Astrocyte (in vitro differentiated cells and primary cell): ENCODE measurements at places on chromosomes 1 and 21. TPM values are rescaled to one million over a fixed set of nuclear protein-coding genes. Genes with fewer than 3 reads are reported as not detected.

GRCh38 chr1:244647819-244648218, 5.1 kb upstream of the DESI2 start:
- no peak for DNase-seq

GRCh38 chr1:168535536-168535935, 8.3 kb downstream of the XCL2 start:
- no peak for DNase-seq

DNA sequence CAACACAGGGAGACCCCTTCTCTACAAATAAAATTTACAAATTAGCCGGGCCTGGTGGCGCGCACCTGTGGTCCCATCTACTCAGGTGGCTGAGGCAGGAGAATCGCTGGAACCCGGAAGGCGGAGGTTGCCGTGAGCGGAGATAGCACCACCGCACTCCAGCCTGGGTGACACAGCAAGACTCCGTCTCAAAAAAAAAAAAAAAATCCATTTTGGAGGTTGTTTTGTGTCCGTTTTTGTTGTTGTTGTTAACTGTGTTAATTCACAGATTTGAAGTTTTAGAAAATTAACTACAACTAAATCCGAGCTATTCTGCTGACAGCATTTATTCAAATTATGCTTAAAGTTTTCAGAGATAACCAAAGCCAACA, 618 bp downstream of the CLCC1 start:
- DNase-seq = no peak

LRRC3 gene
- total RNA-seq = 5.2 and 5.6 TPM in 2 replicates

DNA sequence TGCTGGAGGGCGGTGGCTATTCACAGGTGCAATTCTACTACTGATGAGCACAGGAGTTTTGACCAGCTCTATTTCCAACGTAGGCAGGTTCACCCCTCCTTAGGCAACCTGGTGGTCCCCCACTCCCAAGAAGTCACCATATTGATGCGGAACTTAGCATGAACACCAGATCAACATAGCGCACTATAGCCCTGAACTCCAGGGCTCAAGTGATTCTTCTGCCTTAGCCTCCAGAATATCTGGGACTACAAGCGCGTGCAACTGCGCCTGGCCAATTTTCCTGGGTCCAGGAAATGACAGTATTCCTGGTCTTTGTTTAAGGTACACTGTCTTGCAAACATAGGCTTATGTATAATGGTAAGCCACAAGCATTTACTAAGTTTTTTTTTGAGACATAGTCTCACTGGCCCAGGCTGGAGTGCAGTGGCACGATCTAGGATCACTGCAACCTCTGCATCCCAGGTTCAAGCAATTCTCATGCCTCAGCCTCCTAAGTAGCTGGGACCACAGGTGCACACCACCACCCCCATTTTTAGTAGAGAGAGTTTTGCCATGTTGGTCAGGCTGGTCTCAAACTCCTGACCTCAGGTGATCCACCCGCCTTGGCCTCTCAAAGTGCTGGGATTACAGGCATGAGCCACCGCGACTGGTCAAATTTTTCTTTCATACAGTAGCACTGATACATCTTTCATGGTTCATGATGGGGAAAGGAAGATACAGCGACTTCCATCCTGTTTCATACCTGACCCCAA, 12.6 kb downstream of the MCL1 start:
- DNase-seq = no peak

FAM78B gene
- 0.20 and 0.67 TPM in 2 replicates for total RNA-seq

GSTM5 gene
- total RNA-seq = not detected in 2 replicates

LENEP gene
- 0.99 TPM in 1 of 2 replicates, not detected in the other for total RNA-seq

RGS8 gene
- 0.09 and 0.12 TPM in 2 replicates for total RNA-seq

- DNase-seq = no peak
Measured at GRCh38 chr1:170254371-170254770, 108.6 kb downstream of the NTMT2 start.

DNA sequence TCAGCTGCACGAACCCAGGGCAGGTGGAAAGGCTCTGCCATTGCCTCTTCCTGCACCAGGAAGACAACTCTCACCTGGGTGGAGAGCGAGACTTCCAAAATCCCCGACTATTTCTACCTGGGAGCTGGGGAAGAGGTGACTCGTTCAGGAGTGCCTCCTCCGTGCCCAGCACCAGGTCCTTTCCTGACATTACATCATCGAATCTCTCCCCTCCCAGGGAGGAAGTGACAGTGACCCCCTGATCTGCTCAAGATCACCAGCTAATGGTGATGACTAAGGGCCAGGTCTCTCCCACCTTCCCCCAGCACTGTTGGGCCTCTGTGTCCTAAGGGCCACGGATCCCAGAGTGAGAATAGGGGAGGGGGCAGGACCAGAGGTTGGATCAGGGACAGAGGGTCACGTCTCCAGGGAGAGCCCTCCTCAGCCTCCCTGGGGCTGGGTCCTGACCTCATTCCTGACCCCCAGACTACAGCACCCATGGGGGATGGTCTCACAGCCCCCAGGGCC, 6.8 kb downstream of the MEGF6 start:
- DNase-seq = no peak

DNA sequence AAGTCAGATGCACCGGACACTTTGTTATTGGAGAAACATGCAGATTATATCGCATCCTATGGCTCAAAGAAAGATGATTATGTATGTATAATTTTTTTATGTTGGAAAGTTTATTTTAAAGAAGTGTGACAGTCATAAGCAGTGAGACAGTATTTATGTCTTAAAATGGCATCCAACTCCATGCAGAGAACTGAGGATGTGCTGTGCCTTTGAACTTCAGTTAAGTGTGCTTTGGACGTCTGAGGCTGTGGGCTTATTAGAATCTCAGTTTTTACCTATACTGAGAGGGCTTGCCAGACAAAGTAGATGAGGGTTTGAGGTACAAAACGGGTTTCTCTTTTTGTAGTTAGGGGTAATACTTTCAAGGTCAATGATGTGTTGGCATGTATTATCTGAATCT, 1.5 kb downstream of the RABGGTB start:
- DNase-seq = no peak

PIK3R3 gene
- 55.5 and 68.4 TPM in 2 replicates for total RNA-seq

GRCh38 chr21:29909571-29909970, 30.2 kb downstream of the GRIK1 start:
- DNase-seq = no peak

- DNase-seq = no peak
Measured at GRCh38 chr21:45358711-45359310, 46.2 kb upstream of the COL18A1 start.

- no peak for DNase-seq
Measured at GRCh38 chr21:37907076-37907475, 9.2 kb downstream of the KCNJ6 start.

- no peak for DNase-seq
Measured at GRCh38 chr1:54219688-54220003, 19.7 kb downstream of the MRPL37 start.

GRCh38 chr21:33433425-33434114, 30.4 kb downstream of the IFNGR2 start:
- no peak for DNase-seq

DNA sequence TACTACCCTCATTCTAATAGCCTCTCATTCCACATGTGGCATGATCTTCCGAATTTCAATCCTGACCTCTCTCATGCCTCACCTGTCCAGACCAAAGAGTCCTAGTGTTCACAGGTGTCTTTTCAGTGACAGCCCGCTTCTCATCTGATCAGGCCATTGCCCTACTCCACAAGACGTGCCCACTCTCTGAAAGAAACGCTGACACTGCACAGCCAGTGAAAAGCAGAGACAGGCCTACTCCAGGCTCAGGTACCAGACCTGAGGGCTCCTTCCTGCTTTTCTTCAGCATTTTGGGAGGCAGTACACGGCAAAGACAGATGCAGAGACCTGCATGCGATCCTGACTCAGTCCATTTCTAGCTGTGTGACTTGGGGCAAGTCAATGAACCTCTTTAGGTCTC, 43.0 kb downstream of the SUSD4 start:
- no peak for DNase-seq

FASLG gene
- total RNA-seq = not detected in 2 replicates

GRCh38 chr1:36433102-36433501, 17.1 kb downstream of the OSCP1 start:
- no peak for DNase-seq

DNA sequence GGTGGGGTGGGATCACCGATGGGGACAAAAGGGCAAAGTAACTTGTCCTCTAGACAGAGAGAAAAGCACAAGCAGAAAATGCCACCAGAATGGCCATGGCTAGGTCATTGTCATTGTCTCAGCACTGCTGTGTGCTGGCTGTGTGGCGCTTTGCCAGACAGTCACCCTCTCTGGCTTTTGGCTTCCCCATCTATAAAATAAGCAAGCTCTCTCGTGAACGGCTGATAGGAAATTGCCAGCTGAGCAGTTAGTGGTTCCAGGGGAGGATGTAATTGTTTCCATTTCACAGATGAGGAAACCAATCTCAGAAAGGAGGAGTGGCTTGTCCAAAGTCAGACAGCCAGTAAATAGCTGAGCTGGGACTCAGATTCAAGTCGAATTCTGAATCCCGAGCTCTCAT, 32.5 kb downstream of the PADI2 start:
- DNase-seq = no peak

- DNase-seq = peak; percentile 18
Measured at GRCh38 chr1:67371681-67372080, 58.5 kb downstream of the SERBP1 start.

DNA sequence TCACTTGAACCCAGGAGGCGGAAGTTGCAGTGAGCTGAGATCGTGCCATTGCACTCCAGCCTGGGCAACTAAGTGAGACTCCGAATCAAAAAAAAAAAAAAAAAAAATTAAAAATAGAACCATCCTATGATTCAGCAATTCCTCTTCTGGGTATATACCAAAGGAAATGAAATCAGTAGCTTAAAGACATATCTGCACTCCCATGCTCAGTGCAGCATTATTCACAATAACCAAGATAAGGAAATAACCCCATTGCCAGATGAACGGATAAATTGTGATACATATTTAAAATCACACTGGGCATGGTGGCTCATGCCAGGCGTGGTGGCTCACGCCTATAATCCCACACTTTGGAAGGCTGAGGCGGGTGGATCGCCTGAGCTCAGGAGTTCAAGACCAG, 23.8 kb downstream of the ALDH9A1 start:
- DNase-seq = no peak

CHI3L1 gene
- 0.20 and 0.34 TPM in 2 replicates for total RNA-seq

- no peak for DNase-seq
Measured at GRCh38 chr1:221462345-221462744, 279.5 kb downstream of the DUSP10 start.

MMP23B gene
- 40.1 and 40.7 TPM in 2 replicates for total RNA-seq

GRCh38 chr1:208803011-208803811, 559.0 kb upstream of the PLXNA2 start:
- DNase-seq = no peak

CDC42 gene
- 346 and 366 TPM in 2 replicates for total RNA-seq

ADAMTSL4 gene
- 5.3 and 6.7 TPM in 2 replicates for total RNA-seq

GRCh38 chr1:94928293-94928939, 1.5 kb upstream of the CNN3 start:
- DNase-seq = no peak

GRCh38 chr1:153957744-153958110, 685 bp downstream of the CRTC2 start:
- DNase-seq = peak; percentile 20

DNA sequence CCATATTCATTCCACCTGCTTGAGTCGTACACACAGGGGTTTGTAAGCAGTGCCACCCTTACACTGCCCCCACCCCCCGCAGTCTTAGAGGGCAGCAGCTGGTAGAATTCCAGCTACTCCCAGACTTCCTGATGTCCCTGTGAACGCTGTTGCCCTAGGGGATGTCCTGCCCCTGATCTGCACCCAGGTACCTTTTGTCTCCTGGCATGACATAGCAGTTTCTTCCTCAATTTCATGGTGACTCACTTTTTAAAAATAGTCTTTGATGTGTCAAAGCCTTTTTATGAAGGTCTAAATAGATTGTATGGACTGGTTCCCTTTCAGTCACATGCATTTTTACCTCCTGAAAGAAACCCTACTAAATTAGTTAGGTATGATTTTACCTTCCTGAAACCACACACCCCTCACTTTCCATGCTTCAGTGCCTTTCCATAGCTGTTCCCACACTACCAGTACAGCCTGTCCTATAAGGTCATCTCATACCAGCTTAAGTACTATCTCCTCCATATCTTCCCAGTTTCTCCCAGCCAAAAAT, 76.4 kb downstream of the ST3GAL3 start:
- DNase-seq = peak; percentile 37

DNA sequence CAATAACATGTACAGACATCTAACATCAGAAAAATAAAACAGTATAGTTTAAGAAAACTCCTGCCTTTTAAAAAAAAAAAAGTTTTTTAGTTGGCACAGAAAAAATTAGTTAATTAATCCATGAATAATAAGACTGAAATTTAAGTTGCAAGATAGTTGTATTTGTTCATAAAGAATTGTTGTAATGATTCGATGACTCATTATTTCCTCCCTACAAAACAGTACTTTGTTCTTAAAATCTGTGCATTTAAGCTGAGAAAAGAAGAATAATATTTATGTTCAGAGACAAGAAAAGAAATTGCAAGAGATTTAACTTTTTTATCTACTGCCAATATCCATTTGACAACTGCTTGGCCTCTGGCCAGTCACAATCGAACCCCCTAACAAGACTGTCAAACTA, 894.7 kb downstream of the ADGRL2 start:
- no peak for DNase-seq

DNA sequence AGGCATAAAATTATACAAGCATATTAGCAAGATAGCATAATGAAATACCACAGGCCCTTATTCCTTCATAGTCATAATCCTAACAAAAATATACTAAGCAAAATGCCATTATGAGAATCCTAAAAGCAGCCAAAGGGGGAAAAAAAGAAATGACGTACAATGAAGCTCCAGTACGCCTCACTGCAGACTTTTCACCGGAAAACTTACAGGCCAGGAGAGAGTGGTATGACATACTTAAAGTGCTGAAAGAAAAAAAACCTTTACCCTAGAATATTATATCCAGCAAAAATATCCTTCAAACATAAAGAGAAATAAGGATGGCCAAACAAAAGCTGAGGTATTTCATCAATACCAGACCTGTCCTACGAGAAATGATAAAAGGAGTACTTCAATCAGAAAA, 19.5 kb downstream of the ZNF695 start:
- no peak for DNase-seq

DNA sequence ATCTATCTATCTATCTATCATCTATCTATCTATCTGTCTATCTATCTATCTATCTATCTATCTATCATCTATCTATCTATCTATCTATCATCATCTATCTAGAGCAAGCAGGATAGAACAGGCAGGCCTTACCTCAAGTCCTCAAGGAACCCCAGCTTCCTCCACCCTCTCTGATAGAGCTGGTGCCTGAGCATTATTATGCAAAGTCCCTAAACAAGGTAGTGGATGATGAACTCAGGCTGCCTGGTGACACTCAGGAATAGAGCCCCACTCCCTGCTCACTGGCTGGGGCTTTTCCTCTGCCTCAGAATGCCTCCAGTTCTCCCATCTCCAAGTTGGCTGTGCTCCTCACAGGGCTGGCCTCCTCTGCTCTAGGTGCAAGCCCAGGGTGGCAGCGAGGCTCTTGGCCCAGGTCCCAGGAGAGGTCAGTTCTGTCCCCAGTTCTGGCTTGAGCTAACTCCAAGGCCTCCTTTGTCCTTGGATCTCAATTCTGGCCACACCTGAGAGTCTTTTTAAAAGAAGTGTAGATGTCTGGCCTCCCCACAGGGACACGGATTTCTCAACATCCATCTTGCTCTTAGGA, 60.2 kb downstream of the PCP4 start:
- DNase-seq = no peak

VWA5B1 gene
- not detected in 2 replicates for total RNA-seq

SPATA1 gene
- 0.41 and 1.4 TPM in 2 replicates for total RNA-seq
